T-helper 2 cell treated with Interferon-gamma antibody and Interleukin-4, amounts not matched to agents 5 μg/mL and 100 μg/mL, for 36 hours (primary cell): ENCODE measurements at places on chromosomes 5 and 9.

GRCh38 chr5:125559296-125559695, 812.9 kb upstream of the ZNF608 start:
- DNase-seq, result no peak

DNA sequence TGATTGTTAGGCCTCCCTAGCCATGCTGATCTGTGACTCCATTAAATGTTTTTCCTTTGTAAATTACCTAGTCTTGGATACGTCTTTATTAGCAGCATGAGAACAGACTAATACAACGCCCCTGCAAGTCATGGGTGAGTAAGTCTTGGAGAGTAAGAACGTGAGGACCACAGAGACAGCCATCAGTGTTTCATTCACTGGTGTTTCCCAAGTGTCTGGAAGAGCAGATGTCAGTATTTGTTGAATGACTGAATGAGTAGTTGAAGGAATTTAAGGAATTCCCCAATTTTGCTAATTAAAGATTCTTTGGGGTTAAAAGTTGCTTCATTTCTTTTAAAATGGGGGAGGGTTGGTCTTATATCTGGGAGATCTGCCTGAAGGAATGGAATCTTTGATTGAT, 178.8 kb downstream of the TRIO start:
- DNase-seq, result no peak

- DNase-seq, result no peak
Observed at GRCh38 chr9:73565833-73566465, 414.3 kb downstream of the ANXA1 start.

- no peak for DNase-seq
Observed at GRCh38 chr5:180086816-180087399, 15.3 kb upstream of the RNF130 start.

- no peak for DNase-seq
Observed at GRCh38 chr9:22169243-22169642, 160.1 kb upstream of the CDKN2B start.

- DNase-seq, result peak; percentile 8
Observed at GRCh38 chr9:121744002-121744686, 92.7 kb downstream of the DAB2IP start.

GRCh38 chr5:178305801-178306200, 73.2 kb upstream of the PHYKPL start:
- no peak for DNase-seq

GRCh38 chr5:65192331-65192730, 289.4 kb downstream of the ADAMTS6 start:
- no peak for DNase-seq

DNA sequence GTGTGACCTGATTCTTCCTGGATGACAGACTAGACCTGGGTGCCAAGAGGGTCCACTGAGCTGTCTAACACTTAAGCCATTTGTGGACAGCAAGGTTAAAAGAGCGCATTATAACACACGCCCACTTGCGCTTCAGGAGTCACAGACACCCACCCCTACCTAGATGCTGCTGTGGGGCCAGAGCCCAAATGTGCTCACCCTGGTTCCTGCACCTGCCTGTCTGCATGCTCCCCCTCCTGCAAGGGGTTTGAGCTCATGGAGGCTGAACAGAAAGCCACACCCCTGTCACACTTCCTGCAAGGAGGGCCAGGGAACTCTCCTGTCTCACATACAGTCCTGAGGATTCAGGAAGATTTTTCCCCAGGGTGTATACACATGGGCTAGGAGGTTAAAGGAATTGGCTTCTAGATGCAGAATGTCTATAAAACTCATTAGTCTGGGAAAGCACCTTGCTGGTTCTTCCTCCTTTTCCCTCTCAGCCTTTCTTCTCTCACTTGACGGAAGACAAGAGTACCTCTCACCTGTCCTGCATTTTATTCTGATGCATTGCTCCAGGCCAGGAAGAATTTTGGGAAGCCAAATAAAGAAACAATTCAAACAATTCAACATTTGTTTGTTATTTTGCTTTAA, 87.4 kb upstream of the LHFPL2 start:
- DNase-seq, result no peak

DNA sequence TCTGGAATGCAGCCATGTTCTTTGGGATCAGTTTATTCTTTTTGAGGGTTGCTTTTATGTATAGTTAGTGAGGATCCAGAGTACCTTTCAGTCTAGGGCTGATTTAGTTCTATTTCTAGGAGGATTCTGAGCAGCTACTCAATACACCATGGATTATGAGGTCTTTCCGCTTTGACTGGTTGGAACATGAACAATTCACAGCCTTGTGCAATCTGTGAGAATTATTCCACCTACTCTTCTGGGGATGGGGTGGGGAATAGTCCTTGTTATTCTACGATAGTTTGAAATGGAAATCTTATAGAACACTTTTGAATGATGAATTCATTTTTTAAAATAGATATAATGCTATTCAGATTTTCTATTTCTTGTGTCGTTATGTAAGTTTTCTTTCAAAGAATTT, 212.3 kb upstream of the ARRDC3 start:
- DNase-seq, result no peak

GRCh38 chr9:114837923-114838322, 32.1 kb upstream of the TNFSF15 start:
- no peak for DNase-seq
